K562 (cell line): ENCODE measurements at places on chromosomes 2 and 18. TPM values are rescaled to one million over a fixed set of nuclear protein-coding genes. Genes with fewer than 3 reads are reported as not detected.
A peak's percentile ranks its signal among the peaks of the same experiment; 100 is the strongest.

- no peaks in the 10 kb centered on the region for H3K27me3 ChIP-seq
- H3K27ac ChIP-seq = no peak overlapping the region
- peaks cover 15% of the 10 kb centered on the region; the same call in 2 of the 3 replicates for H3K36me3 ChIP-seq
- peak; percentile 55 for DNase-seq
- no peaks in the 10 kb centered on the region for H3K4me1 ChIP-seq
These were observed 75.8 kb downstream of the KIDINS220 start for GRCh38 chr2:8761529-8762164.

Gene SUMO1
- 79.6 and 83.2 TPM in 2 replicates for polyA plus RNA-seq

- no peaks in the 10 kb centered on the region for H3K4me1 ChIP-seq
- no peak overlapping the region for H3K4me3 ChIP-seq
- H3K27ac ChIP-seq = no peak overlapping the region
- no peaks in the 10 kb centered on the region for H3K36me3 ChIP-seq
- DNase-seq = no peak
These were observed 9.9 kb downstream of the TTC39C start for GRCh38 chr18:24024425-24024824.

GRCh38 chr18:70332694-70333093 lies 43.8 kb downstream of the SOCS6 start:
- H3K4me1 ChIP-seq = no peaks in the 10 kb centered on the region
- no peaks in the 10 kb centered on the region for H3K27me3 ChIP-seq
- H3K4me3 ChIP-seq = no peak overlapping the region
- no peaks in the 10 kb centered on the region; the same call in 2 of the 3 replicates for H3K36me3 ChIP-seq
- no peak for DNase-seq
- no peak overlapping the region for H3K27ac ChIP-seq

DNA sequence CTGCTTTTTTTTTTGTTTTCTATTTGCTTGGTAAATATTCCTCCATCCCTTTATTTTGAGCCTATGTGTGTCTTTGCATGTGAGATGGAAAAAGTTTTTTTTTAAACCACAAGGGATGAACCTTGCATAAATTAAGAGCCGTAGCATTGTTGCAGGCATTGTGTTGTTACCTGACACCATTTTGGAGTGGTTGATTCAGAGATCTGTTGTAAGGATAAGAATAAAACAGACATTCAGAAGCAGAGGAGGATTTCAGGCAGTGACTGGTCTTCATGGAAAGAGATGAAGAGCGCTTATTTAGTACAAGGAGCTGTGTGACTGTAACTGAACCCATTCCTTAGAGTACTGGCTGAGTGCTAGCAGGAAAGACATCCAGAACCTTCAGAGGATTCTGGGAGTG lies 101.2 kb downstream of the LTBP1 start:
- DNase-seq = no peak
- no peaks in the 10 kb centered on the region for H3K36me3 ChIP-seq
- no peak overlapping the region for H3K27ac ChIP-seq
- no peaks in the 10 kb centered on the region for H3K4me1 ChIP-seq
- no peak overlapping the region for H3K4me3 ChIP-seq

Gene TMEM131
- 14.3 and 15.6 TPM in 2 replicates for polyA plus RNA-seq

DNA sequence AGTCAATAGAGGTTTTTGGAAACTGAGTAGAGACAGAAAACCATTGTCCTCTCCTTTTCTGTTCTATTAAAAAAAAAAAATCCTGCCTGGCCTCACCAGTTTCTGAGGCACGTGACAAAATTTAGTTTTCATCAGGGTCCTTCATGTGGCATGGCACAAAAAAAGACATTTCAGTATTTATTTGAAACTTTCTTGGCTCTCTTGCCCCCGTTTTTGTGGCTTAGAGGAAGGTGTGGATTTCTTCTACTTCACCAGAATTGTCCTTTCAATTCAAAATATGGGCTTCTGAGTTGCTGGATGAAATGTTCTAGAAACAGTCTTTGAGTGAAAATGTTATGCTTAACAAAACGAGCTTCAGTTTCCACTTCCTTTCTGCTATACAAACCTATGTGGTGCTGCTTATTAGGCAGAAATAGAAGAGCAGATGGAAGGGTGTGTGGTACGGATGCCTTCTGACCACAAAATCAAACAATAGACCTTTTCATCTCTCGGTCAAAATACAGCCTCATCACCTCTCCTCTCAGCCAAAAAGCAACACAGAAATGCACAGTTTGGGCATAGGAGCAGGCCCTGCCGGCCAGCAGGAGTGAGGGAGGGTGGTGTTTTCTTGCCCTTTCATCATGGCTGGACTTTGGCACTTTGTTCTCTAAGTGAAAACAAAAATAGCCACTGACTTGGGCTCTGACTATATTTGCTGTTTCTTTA lies 89.2 kb downstream of the SH3RF3 start:
- no peaks in the 10 kb centered on the region for H3K36me3 ChIP-seq
- DNase-seq = no peak
- H3K4me1 ChIP-seq = peaks cover 10% of the 10 kb centered on the region; the same call in 2 of the 3 replicates
- no peak overlapping the region for H3K4me3 ChIP-seq
- H3K27me3 ChIP-seq = peaks cover 53% of the 10 kb centered on the region

Gene RGPD4
- polyA plus RNA-seq = not detected in 2 replicates

- H3K27ac ChIP-seq = no peak overlapping the region
- H3K4me3 ChIP-seq = no peak overlapping the region
- no peaks in the 10 kb centered on the region for H3K4me1 ChIP-seq
- H3K36me3 ChIP-seq = no peaks in the 10 kb centered on the region
- no peak for DNase-seq
These were observed 316.0 kb upstream of the MEX3C start for GRCh38 chr18:51513517-51513916.

DNA sequence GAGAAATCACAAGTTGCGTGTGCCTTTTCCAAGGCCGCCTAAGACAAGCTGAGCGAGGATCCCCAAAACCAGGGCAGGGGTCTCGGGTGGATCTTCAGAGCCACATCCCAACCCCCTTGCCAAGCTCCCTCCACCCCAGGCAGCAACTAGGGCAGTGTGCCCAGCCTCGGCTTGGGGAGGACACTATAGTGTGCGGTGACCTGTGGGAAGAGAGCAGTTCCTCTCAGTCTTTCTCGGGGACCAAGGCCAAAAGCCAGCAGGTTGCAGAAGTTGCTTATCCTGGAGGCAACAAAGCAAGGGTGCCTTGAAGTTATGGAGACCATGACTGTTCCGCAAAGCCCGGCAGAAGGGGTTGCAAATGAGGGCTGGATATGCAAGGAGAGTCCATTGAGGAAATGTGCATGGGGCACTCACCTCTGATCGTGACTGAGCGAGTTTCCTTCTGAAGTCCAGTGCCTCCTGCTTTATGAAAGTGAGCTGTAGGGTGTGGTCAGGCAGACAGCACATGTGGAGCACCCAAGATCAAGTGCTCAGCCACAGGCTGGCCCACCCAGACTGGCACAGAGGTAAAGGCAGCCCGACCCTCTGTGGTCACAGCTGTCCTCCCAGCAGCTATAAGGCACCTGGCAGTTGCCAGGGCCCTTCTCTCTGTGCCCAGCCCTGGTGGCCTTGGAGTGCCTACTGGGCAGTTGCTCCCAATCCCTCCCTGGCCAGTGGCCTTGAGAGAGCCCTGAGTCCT lies 260.5 kb downstream of the ATAD2B start:
- no peak overlapping the region for H3K27ac ChIP-seq
- H3K4me1 ChIP-seq = no peaks in the 10 kb centered on the region
- peaks cover 9% of the 10 kb centered on the region; the same call in 2 of the 3 replicates for H3K27me3 ChIP-seq

Gene PDCD1
- polyA plus RNA-seq = 1.1 TPM in 2 replicates

DNA sequence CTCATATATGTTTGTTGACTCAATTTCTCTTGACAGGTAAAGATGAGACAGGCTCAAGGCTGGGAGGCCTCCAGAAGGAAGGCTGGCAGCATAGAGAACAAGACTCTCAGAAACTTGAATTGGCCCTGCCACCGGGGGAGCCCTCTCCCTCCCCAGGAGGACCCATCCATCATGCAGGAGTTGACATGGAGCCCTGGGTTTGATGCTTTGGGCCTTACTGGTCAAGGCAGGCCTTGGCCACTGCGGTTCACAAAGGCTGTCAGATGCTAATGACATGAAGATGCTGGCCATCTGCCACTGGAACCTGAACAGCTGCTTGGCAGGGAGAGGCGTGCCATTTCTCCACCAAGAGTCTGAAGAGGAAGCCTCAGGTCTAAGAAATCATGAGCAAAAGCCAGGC lies 193.6 kb downstream of the MTCL1 start:
- no peak overlapping the region for H3K27ac ChIP-seq
- no peaks in the 10 kb centered on the region for H3K36me3 ChIP-seq
- H3K4me3 ChIP-seq = no peak overlapping the region
- DNase-seq = no peak
- H3K27me3 ChIP-seq = no peaks in the 10 kb centered on the region

- H3K27ac ChIP-seq = no peak overlapping the region
- H3K4me1 ChIP-seq = no peaks in the 10 kb centered on the region
- H3K27me3 ChIP-seq = 0 out of 2 replicates have a peak, but pooled peaks cover 4% of the 10 kb centered on the region
- no peak for DNase-seq
These were observed 30.4 kb downstream of the CYTIP start for GRCh38 chr2:157413326-157414035.

Gene GREB1
- 0.58 and 0.86 TPM in 2 replicates for polyA plus RNA-seq

GRCh38 chr2:203492965-203493364 lies 42.1 kb downstream of the RAPH1 start:
- H3K27ac ChIP-seq = no peak overlapping the region
- no peak for DNase-seq
- H3K4me3 ChIP-seq = no peak overlapping the region
- no peaks in the 10 kb centered on the region for H3K4me1 ChIP-seq
- no peaks in the 10 kb centered on the region; the same call in 2 of the 3 replicates for H3K27me3 ChIP-seq
- H3K36me3 ChIP-seq = no peaks in the 10 kb centered on the region

- no peak overlapping the region for H3K27ac ChIP-seq
- H3K36me3 ChIP-seq = no peaks in the 10 kb centered on the region
- no peak for DNase-seq
- peaks cover 11% of the 10 kb centered on the region for H3K27me3 ChIP-seq
These were observed 23.3 kb upstream of the IL1RN start for GRCh38 chr2:113104054-113104611.

Gene FOXD4L1
- polyA plus RNA-seq = 0.42 and 0.73 TPM in 2 replicates

- no peaks in the 10 kb centered on the region for H3K27me3 ChIP-seq
- H3K27ac ChIP-seq = no peak overlapping the region
- no peaks in the 10 kb centered on the region; the same call in 2 of the 3 replicates for H3K4me1 ChIP-seq
- no peak overlapping the region for H3K4me3 ChIP-seq
These were observed 53.8 kb upstream of the TMEM87B start for GRCh38 chr2:112001136-112001715.

- no peak for DNase-seq
- H3K4me1 ChIP-seq = no peaks in the 10 kb centered on the region
- H3K27me3 ChIP-seq = peaks cover 8% of the 10 kb centered on the region
- no peaks in the 10 kb centered on the region for H3K36me3 ChIP-seq
- no peak overlapping the region for H3K4me3 ChIP-seq
- H3K27ac ChIP-seq = no peak overlapping the region
These were observed 13.2 kb upstream of the CTIF start for GRCh38 chr18:48525671-48526070.

Gene PSTPIP2
- polyA plus RNA-seq = 27.1 and 33.4 TPM in 2 replicates

DNA sequence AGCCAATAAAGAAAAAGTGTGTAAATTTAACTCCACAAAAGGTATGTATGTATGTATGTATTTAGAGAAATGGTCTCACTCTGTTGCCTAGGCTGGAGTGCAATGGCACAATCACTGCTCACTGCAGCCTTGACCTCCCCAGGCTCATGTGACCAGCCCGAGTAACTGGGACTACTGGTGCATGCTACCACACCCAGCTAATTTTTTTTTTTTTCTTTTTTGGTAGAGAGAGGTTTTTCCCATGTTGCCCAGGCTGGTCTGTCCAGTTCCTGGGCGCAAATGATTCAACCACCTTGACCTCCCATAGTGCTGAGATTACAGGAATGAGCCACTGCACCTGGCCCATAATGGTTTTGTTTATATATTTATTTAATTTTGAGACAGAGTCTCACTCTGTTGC lies 67.1 kb downstream of the CERKL start:
- H3K27ac ChIP-seq = no peak overlapping the region
- no peak overlapping the region for H3K4me3 ChIP-seq
- no peak for DNase-seq
- H3K27me3 ChIP-seq = no peaks in the 10 kb centered on the region

Gene CHRNG
- not detected in 2 replicates for polyA plus RNA-seq

GRCh38 chr2:165376571-165376975 lies 92.9 kb upstream of the CSRNP3 start:
- H3K4me3 ChIP-seq = no peak overlapping the region
- no peak overlapping the region for H3K27ac ChIP-seq
- H3K27me3 ChIP-seq = no peaks in the 10 kb centered on the region
- no peak for DNase-seq

- H3K36me3 ChIP-seq = no peaks in the 10 kb centered on the region
- no peaks in the 10 kb centered on the region for H3K4me1 ChIP-seq
- H3K4me3 ChIP-seq = no peak overlapping the region
- H3K27me3 ChIP-seq = no peaks in the 10 kb centered on the region
- no peak for DNase-seq
These were observed 11.7 kb upstream of the FAM228A start for GRCh38 chr2:24163186-24163585.

Gene CYP26B1
- polyA plus RNA-seq = not detected in 2 replicates

DNA sequence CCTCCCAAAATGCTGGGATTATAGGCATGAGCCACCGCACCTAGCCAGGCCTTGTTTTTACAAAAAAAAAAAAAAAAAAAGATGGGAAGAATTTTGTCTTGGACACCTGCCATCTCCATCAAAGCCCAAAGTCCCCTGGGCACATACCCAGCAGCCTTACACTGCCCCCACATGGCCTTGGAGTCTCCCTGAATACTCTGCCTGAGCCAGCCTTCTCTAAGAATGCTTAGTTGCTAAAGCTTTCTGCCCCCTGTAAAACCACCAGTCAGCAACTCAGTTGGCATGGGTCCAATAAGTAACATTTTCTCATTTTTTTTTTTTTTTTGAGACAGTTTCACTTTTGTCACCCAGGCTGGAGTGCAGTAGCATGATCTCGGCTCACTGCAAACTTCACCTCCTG lies 40.6 kb downstream of the SPC25 start:
- no peak overlapping the region for H3K4me3 ChIP-seq
- H3K27ac ChIP-seq = no peak overlapping the region
- H3K27me3 ChIP-seq = no peaks in the 10 kb centered on the region; the same call in 2 of the 3 replicates
- peaks cover 37% of the 10 kb centered on the region for H3K4me1 ChIP-seq
- peak; percentile 47 for DNase-seq
- H3K36me3 ChIP-seq = peaks cover 57% of the 10 kb centered on the region

GRCh38 chr18:35390951-35391700 lies 14.0 kb upstream of the ZNF396 start:
- peaks cover 4% of the 10 kb centered on the region; the same call in 1 of the 2 replicates for H3K27me3 ChIP-seq
- DNase-seq = no peak
- no peaks in the 10 kb centered on the region for H3K4me1 ChIP-seq
- H3K27ac ChIP-seq = no peak overlapping the region
- no peaks in the 10 kb centered on the region for H3K36me3 ChIP-seq
- no peak overlapping the region for H3K4me3 ChIP-seq

- DNase-seq = no peak
- no peak overlapping the region for H3K27ac ChIP-seq
- H3K36me3 ChIP-seq = no peaks in the 10 kb centered on the region
These were observed 58.2 kb downstream of the KIAA1328 start for GRCh38 chr18:36887114-36887513.

- no peak overlapping the region for H3K4me3 ChIP-seq
- no peaks in the 10 kb centered on the region for H3K4me1 ChIP-seq
- H3K36me3 ChIP-seq = no peaks in the 10 kb centered on the region
- H3K27ac ChIP-seq = no peak overlapping the region
- DNase-seq = no peak
- no peaks in the 10 kb centered on the region for H3K27me3 ChIP-seq
These were observed 607.5 kb upstream of the SLC39A10 start for GRCh38 chr2:195049372-195050031.

Gene CNDP1
- polyA plus RNA-seq = not detected in 2 replicates

Gene TPO
- not detected in 2 replicates for polyA plus RNA-seq

Gene DYSF
- 0.23 and 0.26 TPM in 2 replicates for polyA plus RNA-seq
